ENCODE measurements at places on chromosomes 13 and 19.

GRCh38 chr13:113856716-113857065 lies 7.2 kb downstream of the GAS6 start:
- DNase-seq, result no peak

GRCh38 chr13:102881819-102882686 lies 36.2 kb downstream of the ERCC5 start:
- no peak for DNase-seq

GRCh38 chr13:23847497-23847896 lies 41.7 kb downstream of the MIPEP start:
- DNase-seq, result no peak

DNA sequence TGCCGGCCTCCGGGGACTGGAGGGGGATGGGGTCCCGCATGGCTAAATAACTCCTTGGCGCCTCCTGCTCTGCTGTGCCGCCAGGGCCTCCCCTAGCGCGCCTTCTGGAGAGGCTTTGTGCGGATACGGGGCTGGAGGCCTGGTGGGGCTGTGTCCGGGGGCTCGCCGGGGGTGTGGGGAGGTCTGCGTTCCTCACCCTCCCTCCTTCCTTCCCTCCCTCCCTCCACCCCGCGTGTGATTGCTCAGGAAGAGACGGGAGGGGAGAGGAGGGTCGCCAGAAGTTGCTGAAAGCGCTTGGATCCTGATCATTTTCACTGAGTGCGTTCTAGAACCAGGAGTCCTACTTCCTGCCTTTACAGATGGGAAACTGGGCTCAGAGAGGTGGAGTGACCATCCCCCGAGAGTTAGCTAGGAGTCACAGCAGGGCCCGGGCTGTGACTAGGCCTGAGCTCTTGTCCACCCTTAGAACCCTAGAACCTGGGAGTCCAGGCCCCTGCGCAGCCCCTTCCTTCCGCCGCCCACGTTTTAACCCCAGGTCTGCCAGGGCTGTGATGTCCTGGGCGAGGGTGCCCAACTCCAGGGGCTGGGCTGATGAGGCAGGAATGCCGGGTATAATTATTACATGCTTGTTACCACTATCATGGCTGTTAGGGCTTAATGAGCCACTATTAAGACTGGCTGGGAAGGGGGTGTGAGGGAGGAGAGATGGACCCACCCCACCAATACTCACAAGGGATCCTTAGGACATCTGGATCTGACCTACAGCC lies 782 bp upstream of the JUND start:
- DNase-seq, result no peak

DNA sequence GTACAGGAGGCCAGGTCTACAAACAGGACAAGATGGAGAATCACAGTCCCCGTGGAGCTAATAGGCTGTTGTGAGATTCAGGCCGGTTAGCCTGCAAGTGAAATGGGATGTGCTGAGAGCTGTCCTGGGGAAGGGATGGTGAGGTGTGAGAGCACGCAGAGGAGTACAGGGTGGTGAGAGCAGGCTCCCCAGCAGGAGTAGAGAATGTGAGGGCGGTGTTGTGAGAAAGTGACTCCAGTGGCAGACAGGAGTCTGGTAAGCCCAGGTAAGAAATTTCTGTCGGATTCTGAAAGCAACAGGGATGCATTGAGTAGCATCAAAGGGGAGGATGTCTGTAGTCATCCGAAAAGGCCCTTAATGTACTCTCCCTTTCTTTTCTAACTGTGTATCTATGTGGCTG lies 50.7 kb upstream of the GPR183 start:
- no peak for DNase-seq

Data from SJCRH30 (cell line).